ENCODE measurements at places on chromosomes 3 and 15. TPM values are rescaled to one million over a fixed set of nuclear protein-coding genes. Genes with fewer than 3 reads are reported as not detected.

Gene AGBL1
- total RNA-seq, result not detected

Gene ULK3
- 36.1 TPM for total RNA-seq

Gene NTRK3
- not detected for total RNA-seq

Gene C3orf49
- not detected for total RNA-seq

Gene RNF7
- 208 TPM for total RNA-seq

Gene B3GALNT1
- 32.4 TPM for total RNA-seq

Gene TMEM207
- not detected for total RNA-seq

Gene RPP14
- total RNA-seq, result 12.3 TPM

Gene CCR3
- not detected for total RNA-seq

Gene FBXO40
- total RNA-seq, result not detected

Gene SCN11A
- not detected for total RNA-seq

Gene DAPK2
- total RNA-seq, result 4.0 TPM

Gene ITIH1
- total RNA-seq, result not detected

Gene SH3GL3
- not detected for total RNA-seq

Gene CCRL2
- 13.9 TPM for total RNA-seq

Gene CKMT1B
- total RNA-seq, result not detected

Gene ZPLD1
- total RNA-seq, result not detected

Gene PRSS50
- total RNA-seq, result not detected

Gene SUSD5
- 4.3 TPM for total RNA-seq

Gene PTX3
- total RNA-seq, result 258 TPM

Gene RBP2
- not detected for total RNA-seq

Gene C3orf20
- total RNA-seq, result not detected

Gene IL12A
- total RNA-seq, result 2.3 TPM

Gene REC114
- not detected for total RNA-seq

Gene ZNF592
- total RNA-seq, result 10.3 TPM

Gene MORC1
- not detected for total RNA-seq

Gene CPNE4
- total RNA-seq, result not detected

Gene CYP11A1
- not detected for total RNA-seq

Gene CYP8B1
- not detected for total RNA-seq

Gene FAM3D
- total RNA-seq, result not detected

Gene GUCA1C
- not detected for total RNA-seq

Gene FANCD2OS
- not detected for total RNA-seq

Gene DENND4A
- total RNA-seq, result 14.2 TPM

Gene STAB1
- 149 TPM for total RNA-seq

Gene C3orf52
- 4.0 TPM for total RNA-seq

Gene TGM4
- 0.07 TPM for total RNA-seq

Gene CCDC39
- total RNA-seq, result not detected

Gene GP5
- total RNA-seq, result 0.13 TPM

Gene PLSCR2
- total RNA-seq, result not detected

Gene C2CD4A
- total RNA-seq, result not detected

Gene C3orf70
- total RNA-seq, result 3.1 TPM

Gene SMCO1
- not detected for total RNA-seq

Gene GP9
- 0.53 TPM for total RNA-seq

Gene PATL2
- total RNA-seq, result 0.33 TPM
